Activated T-helper 1 cell treated with anti-CD3 and anti-CD28 coated beads, Interleukin-2, amount 50 U/mL, for 16 hours (primary cell): ENCODE measurements at places on chromosomes 6 and 20.

DNA sequence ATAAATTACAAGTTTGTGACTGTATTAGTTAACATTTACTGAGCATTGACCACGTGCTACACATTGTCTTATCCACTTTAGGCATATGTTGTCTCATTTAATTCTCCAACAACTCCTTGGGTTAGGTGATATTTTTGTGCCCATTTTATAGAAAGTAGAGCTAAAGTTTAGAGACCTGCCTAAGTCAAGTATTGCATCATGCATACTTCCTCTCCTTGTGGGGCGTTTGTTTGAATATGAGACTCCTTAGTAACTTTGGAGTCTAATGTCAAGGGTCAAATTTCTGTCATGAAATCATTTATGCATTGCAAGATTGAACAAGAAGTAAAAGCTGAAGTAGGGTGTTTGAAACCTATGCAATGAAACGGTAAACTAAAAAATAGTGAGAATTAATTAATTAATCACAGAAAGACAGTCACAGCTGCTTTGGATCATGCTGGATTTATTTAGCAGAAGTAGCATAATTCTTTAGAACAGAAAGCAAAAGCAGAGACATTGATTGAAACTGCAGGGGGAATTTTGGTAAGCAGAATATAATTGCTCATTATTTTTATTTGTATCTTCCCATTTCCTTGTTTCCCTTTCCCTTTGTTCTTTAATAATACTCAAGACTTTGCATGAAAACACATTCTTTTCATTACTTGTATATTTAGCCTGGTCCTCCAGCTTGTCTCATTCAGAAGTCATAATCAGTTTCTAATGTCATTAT, 1374.4 kb upstream of the GJE1 start:
- DNase-seq = no peak

DNA sequence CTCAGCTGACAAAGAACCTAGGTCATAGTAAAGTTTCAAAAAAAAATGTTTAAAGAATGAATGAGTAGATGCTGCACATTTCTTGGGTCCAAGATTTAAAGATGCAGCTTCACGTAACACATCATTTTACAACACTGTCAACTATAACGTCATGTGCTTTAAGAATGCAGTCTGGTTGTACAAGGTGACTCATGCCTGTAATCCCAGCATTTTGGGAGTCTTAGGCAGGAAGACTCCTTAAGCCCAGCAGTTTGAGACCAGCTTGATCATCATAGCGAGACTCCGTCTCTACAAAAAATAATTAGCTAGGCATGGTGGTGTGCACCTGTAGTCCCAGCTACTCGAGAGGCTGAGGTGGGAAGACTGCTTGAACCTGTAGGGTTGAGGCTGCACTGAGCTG, 21.9 kb downstream of the SLC17A5 start:
- DNase-seq = no peak

GRCh38 chr20:7171911-7172310, 404.4 kb downstream of the BMP2 start:
- no peak for DNase-seq

- no peak for DNase-seq
These were observed 71.4 kb downstream of the CEP57L1 start for GRCh38 chr6:109166673-109167072.

DNA sequence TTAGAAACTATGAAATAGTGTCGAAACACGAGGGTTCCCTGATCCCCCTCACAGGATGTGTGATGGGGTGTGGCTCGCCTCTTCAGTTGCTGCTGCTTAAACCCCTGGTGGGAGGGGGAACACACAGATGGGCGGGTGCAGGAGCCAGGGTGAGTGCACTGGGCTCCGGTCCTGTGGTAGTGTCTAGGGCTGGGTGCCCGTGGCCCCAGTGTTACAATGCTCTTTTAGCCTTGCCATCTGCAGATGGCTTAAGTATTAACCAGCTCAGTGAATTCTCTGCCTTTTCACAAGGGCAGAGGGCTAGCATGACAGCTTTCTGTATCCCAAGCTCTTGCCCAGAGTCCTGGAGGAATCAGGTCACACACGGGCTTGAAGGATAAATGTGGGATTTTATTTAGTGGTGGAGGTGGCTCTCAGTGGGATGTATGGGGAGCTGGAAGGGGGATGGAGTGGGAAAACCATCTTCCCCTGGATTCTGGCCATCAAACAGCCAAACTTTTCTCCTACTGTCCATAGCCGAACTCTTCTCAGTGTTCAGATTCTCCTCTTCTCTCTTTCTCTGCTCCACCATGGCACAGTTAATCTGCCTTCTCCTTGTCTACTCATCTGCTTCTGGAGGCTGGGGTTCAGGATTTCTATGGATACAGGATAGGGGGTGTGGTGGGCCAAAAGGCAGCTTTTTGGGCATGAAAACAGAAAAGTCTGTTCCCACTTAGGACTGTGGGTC, 659.0 kb downstream of the EPM2A start:
- no peak for DNase-seq

- no peak for DNase-seq
These were observed 296.2 kb downstream of the NRN1 start for GRCh38 chr6:5710516-5710915.

DNA sequence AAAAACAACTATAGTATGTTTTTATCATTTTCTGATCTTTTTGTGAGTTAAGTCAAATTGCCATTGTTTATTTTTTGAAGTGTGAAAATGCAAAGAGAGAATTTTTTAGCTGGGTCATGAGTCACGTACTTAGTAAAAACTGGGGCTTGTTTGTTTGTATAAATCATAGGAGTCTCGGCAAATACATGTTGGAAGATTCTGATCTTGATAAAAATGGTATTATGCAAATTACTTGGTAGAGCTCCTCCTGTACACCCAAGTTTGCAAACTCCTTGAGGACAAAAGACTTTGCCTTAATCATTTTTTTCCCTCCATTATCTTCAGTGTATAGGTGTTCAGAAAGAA, 25.8 kb downstream of the TBPL1 start:
- no peak for DNase-seq

GRCh38 chr6:30061858-30062458, 893 bp downstream of the POLR1H start:
- no peak for DNase-seq
